ENCODE measurements at places on chromosomes 6 and 20.

DNA sequence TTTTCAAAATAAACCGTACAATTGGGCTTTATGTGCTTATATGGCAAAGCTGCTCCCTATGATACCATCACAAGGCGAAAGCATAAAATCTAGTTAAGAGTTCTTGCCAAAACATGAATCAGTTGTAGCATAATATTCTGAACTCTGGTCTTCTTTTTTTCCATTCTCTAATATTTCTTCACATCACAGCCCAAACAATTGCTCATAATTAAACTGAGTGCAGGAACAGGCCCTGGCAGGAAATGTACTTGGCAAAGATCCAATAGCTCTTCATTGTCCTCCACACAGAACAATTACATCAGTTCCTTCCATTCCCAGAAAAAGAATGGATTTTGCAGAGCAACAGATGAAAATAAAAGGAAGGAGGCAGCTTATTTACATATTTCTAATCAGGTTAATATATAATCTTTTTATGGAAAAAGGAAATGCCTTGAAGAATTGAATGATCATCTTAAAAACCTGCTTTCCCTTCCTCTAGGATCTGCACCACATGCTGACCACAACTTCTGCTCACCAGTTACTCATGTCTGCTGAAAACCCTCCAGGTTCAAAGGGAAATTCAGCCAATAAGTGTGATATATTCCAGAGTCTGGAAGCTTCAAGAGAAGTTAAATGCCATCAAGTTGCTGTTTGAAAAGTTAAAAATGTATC is 123.3 kb upstream of the COL21A1 start:
- DNase-seq = peak; percentile 33

DNA sequence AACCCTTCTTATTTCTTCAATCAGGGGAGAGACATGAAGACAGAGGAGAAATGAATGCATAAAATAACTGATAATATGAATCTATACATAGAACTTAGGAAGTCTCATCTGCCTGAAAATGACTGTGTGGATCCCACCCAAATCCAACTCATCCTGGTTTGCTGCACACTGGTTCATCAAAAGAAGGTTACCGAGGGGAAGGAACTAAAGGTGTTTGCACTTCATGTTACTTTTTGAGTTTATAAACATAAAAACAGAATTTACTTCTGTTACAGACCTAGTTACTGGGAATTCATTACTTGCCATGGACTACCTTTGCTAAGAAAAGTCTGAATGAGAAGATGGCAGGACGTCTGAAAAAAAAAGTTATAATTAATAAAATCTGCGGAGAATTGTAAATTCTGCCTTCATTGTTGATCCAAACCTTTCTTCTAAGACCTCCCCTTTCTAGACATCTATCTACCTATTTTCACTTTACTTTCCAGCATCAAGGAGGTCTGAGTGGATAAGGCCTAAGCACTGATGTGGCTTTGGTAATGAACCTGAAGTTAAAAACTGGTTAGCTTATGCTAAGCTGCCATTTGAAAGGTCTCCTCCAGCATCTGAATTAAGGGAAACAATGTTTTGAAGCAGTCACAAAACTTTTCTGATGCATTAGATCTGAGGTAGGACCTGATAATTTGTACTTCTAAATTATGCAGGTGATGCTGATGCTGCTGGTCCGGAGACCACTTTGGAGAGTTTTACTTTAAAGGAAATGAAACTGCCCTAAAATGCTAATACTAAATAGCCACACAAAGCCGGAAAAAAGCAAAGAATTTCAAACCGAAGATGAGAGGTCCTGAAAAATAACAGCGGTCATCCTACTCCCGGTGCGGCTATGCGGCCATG is 84.0 kb downstream of the HFE start:
- no peak for DNase-seq

DNA sequence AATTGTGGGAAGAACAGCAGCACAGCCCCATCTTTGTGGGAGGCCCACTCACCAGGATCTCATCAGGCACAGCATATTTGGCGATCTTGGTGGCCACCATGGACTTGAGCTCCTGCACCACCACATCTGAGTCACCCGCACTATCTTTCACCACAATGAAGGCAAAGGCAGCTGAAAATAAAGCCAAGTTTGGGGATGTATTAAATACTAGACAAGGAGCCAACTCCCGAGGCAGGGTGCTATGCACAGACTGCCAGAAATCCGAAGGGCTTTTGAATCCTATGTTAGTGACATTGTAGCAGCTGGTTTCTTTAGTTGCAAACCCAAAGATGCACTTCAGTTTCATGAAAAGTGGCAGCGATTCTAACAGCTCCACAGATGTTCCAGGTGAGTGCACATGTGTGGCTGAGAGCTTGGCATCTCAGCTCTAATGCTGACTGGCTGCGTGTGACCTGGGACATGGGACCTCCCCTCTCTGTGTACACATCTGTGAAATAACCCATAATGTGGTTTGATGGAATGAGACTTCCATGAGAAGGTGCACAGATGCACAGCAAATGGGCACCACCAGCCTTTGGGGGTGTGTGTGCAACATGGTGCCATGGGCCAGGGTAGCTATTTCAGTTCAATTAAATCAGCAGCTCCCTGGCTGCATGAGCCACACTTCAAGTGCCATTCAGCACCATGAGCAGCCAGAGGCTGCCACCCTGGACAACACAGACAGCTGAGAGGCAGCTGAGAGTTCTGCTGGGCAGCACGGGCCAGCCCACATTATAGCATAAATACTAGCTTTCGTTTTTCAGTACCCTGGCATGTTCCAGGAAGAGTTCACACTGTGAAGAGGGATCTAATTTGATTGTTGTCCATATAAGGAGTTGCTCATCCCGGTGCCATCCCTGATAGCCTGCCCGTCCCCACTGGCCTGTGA is 16.9 kb upstream of the APMAP start:
- no peak for DNase-seq

DNA sequence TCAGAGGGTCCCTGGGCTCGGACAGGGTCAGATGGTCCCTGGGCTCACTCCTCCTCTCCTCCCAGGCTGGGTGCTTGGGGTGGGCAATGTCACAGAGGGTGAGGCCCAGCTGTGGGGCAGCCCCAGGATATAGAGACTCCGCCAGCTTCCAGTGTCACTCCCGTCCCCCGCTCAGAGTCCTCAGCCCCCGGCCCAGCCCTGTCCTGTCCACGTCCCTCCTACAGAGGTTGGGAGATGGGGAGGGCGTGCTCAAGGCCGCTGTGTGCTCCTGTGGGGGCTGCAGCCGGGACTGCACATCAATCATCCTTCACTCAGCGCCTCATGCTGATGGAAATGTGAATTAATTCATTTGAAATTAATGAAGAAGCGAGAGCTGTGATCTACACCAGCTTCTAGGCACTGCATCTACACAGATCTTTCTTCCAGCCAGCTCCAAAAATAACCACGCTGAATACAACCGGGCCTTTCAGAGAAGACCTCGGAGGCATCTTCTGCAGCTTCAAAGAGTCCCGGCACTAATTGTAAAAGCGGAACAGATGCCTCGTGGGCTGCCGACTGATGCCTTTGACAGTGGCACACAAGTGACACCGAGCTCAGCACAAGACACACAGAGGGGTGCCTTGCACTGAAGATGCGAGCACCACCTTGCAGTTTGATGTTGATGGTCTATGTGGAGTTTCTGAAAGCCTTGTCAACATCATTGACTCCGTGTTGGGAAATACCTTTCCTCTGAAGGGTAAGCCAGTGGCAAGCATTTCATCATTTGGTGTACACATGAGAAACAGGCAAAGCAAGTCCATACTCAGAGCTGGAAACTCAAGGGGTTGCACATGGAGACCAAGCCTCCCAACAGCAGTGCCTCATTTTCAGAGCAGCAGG is 39.3 kb downstream of the DACT2 start:
- DNase-seq = no peak

DNA sequence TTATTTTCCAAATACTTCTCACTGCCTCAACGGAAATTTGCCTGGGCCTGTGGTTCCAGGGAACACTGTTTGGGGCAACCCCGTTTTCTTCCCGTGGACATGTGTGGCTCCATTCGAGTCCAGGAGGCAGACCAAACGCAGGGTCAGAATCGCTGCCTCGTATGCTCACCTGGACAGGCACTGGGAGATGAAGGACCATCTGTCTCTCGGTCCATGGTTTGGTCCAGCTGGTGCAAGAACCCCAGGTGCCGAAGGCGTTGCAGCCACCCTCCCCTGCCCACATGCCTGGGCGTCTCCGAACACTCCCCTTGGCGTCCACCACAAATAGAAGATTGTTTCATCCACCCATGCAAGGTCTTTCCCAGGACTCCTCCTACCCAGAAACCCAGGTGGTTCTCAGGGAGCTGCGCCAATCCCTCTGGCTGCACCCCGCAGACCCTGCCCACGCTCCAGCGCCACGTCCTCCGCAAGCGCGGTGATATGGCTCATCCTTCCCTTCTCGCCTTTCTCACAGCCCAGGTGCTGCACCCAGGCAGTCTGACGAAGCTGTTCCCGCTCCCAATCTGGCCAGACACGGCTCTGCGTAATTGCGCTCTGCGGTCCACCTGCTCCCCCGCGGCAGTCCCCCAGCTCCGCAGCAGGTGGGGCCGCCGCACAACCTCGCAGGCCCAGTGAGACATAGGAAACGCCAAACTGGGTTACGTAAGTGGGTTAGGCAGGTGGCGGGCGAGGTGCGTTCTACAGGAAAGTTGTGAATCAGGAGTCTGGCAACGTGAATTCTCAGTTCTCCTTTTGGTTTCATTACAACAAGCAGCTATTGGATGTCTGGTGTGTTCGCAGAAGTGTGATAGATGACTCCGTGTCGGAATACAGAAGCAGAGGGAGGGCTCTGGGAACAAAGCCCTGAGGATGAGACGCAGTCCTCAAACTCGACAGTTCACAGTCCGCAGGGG is 146.2 kb upstream of the ECI2 start:
- DNase-seq = peak; percentile 46

DNA sequence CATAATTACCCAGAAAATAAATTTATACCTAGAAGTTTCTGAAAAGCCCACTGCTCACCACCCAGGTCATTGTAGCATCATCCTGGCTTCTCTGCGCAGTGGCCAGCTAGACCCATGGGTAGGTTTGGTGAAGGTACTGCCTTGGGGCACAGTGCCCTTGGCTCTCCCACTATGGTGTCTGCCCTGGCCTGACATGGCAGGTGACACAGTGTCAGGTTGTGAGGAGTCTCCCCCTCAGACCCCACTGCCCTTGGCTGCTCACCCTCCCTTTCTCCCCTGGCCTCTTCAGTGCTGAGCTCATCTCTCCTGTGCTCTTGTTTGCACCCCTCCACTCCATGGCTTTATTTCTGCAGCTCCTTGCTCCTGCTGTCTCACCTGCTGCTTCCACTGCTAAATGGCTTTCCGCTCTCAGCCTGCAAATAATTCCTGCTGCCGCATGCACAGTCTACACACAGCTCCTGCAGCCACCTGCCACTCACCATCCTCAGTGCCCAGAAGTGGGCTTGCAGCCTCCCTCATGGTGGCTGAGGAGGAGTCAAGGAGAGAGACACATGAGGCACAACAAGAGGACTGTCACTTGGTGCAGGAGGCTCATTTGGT is 313.4 kb upstream of the MOCS1 start:
- no peak for DNase-seq

- no peak for DNase-seq
Observed at GRCh38 chr6:108666656-108667260, 106.0 kb downstream of the FOXO3 start.

- DNase-seq = no peak
Observed at GRCh38 chr6:537114-537513, 119.8 kb downstream of the HUS1B start.

DNA sequence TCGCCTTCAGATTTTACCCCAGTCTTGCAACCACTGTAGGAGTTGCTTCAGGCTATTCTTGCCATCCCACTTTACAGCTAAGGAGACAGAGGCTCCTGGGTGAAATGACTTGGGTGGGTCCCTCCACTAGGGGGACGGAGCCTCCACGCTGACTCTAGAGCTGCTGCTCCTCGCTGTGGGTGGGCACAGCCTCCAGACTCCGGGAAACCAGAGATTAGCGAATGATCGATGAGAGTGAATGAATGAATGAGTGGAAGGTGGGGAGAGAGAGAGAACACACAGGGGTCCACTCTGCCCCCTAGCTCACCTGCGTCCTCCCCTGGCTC is 10.4 kb downstream of the ZBP1 start:
- DNase-seq = no peak

GRCh38 chr20:625360-625932 is 15.3 kb upstream of the TCF15 start:
- no peak for DNase-seq

- DNase-seq = no peak
Observed at GRCh38 chr20:41196653-41197225, 59.4 kb downstream of the PLCG1 start.

- DNase-seq = peak; percentile 82
Observed at GRCh38 chr20:17875106-17875980, 93.3 kb downstream of the SNX5 start.

- DNase-seq = no peak
Observed at GRCh38 chr6:118786596-118787453, 107.1 kb upstream of the ASF1A start.

GRCh38 chr6:36766399-36766945 is 68.8 kb downstream of the RAB44 start:
- DNase-seq = no peak

DNA sequence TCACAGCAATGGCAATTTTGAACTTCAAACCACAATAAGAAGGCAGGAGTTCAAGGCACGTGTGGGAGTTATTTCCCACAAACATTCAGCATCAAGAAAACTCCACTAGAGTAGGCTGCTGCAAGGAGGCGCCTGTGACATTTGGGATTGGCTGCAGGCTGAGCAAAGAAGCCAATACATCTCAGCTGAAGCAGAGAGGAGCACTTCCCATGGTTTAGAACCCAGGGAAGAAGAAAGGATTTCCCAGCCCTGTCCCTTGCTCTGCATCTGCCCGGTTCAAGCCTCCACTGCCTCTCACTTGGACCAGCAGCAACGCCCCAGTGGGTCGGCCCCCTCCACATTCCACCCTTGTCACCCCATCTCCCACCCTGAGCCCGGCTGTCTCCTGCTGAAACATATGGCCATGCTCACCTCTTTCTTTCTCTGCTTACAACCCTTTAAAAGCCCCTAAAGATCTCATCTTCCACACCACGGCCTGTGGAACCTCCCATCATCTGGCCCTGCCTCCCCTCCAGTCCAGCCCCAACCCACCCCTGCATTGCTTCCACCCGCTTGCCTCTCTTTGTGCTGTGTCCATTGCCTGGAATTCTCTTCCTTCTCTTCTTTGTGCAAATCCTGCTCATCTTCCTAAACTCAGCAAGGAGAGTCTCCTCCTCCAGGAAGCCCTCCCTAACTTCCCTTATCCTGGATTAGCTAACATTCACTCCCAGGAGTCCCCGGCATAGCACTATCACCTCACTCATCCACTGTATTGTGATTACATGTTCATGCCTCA is 128.3 kb downstream of the ANKRD60 start:
- DNase-seq = no peak

GRCh38 chr6:162817196-162817595 is 89.4 kb downstream of the PACRG start:
- no peak for DNase-seq

All from left cardiac atrium (tissue), 4 donors.